ENCODE measurements at places on chromosomes 16 and 17.

GRCh38 chr17:1916316-1916715, 86.5 kb downstream of the RPA1 start:
- DNase-seq: no peak

- DNase-seq: no peak
These were observed 28.9 kb downstream of the LCMT1 start for GRCh38 chr16:25140459-25140858.

GRCh38 chr17:57145347-57145746, 60.3 kb downstream of the AKAP1 start:
- no peak for DNase-seq

- no peak for DNase-seq
These were observed 38.0 kb upstream of the NOL11 start for GRCh38 chr17:67679721-67680120.

DNA sequence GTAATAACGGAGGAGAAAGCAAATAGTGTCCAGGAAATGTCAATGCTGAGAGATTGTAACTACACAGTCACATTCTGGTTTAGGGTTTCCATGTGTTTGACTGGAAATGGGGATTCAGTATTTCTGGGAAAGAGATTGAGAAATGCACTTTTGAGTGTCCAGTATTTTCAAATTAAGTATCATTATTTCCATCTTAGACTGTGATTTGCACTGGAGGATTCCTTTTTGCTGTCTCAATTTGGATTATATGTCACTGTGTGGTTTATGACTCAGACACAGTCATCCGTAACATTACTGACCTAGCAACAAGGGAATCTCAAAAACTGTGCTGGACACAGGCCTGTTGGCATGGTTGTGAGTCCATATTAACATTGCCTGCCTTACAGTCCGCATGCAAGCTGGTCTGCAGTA, 681.4 kb downstream of the CDH11 start:
- DNase-seq: no peak

DNA sequence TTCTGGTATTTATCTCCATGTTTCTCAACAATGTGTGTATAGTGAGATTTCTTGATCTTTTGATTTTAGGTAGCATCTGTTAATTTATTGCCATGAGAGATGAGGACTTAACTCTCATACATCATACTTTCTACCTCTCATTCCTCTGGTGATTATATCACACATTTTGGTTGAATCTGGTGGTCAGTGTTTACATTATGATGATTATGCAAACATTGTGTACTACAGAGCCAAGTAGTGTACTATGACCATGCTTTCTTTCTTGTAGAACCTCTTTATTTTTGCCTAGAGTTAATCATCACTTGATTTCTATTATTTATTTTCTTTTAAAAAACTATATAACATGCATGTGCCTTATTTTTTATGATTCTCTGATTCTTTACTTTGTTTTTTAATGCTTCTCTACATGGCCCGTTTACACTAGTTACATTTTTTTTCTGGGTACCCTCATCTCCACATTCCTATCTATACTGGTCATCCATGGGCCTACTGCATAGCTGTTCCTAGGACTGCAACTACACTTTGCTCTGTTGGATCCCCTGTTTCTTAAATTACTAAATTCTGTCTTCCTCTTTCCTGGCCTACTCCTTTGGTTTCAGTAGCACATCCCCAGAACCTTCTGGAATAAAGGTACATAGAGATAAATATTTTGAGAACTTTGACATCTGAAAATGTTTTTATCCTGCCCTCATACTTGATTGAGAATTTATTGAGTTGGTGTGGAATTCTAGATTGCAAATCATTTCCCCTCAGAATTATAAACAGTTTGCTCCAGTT, 63.0 kb upstream of the LRRC37A3 start:
- no peak for DNase-seq

DNA sequence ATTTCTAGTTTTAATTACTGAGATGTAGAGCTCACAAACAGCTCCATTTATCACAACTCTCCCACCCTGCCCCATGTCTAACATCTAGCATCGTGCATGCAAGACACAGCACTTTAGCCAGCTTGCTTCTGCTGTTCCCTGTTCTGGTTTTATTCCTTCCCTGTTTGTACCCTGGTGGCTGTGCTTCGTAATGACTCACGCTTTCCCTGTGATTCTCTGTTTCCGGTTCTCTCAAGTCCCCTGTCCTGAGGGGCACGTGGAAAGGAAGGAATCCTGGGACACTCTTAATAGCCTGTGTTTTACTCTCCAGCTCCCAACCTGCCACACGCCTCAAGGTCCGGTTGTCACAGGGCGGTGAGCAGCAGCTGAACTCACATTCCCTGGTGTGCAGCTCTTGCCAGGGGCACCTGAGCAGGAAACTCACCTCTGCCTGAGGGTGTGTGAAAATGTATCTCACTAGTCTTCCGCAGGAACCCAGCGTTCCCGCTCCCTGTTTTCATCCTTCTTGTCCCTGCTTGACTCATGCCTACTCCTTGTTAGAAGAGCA, 10.6 kb downstream of the SHISA6 start:
- no peak for DNase-seq

DNA sequence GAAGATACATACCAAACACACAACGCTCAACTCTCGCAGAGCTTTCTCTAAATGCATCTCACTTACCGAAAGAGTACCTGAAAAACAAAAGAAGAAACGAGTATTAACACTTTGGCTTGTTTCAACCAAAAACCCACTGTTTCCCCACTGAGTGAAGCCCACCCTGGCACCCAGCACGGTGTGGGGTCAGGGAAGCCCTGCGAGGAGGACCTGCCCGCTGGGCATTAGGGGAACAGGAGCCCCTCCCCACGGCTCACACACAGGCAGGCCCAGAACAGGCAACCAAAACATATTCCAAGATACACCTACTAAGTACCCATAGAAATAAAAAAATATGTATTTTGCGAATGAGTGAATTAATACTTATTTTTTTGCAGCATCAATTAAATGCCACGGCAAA, 36.6 kb downstream of the LMF1 start:
- DNase-seq: no peak

- DNase-seq: no peak
These were observed 2.5 kb downstream of the TNFSF12 start for GRCh38 chr17:7551396-7551795.

- DNase-seq: no peak
These were observed 50.5 kb downstream of the IKZF3 start for GRCh38 chr17:39813631-39814030.

DNA sequence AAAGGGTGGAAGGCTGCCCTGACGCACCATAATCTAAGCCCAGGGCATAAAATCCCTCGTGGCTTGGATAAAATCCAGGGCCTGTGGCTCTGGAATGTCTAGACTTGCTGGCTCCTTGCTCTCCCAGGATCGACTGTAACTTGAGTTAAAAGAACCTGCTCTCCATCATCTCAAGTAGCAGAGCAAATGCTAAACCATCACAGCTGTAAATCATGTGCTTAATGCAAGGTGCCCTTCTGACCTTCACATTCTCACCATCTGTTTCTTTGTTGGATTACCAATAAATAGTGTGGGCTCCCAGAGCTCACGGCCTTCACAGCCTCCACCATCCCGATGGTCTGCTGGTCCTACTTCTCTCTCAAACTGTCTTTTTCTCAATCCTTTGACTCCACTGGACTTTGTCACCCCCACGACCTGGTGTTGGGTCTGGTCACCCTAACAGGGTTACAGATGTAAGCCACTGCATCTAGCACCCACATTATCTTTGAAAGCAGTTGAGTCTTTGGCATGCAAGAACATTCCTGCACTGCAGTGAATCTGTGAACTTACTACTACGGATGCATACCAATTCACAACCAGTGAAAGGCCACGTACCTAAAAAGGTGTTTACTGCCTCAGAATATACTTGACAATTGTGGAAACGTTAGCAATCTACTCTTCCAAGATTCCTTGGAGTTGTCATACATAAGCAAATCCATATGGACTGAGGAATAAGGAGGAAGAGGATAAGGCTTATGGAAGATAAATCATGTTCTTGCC, 15.3 kb downstream of the RSL1D1 start:
- no peak for DNase-seq

DNA sequence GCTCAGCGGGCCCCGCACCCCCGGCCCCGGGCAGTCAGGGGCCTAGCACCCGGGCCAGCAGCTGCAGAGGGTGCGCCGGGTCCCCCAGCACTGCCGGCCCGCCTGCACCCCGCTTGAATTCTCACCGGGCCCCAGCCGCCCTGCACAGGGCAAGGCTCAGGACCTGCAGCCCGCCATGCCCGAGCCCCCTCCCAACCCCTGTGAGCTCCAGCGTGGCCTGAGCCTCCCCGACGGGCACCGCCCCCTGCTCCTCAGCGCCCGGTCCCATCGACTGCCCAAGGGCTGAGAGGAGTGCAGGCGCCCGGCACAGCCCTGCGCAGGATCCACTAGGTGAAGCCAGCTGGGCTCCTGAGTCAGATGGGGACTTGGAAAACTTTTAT, 1.7 kb upstream of the BRCA1 start:
- DNase-seq: no peak

DNA sequence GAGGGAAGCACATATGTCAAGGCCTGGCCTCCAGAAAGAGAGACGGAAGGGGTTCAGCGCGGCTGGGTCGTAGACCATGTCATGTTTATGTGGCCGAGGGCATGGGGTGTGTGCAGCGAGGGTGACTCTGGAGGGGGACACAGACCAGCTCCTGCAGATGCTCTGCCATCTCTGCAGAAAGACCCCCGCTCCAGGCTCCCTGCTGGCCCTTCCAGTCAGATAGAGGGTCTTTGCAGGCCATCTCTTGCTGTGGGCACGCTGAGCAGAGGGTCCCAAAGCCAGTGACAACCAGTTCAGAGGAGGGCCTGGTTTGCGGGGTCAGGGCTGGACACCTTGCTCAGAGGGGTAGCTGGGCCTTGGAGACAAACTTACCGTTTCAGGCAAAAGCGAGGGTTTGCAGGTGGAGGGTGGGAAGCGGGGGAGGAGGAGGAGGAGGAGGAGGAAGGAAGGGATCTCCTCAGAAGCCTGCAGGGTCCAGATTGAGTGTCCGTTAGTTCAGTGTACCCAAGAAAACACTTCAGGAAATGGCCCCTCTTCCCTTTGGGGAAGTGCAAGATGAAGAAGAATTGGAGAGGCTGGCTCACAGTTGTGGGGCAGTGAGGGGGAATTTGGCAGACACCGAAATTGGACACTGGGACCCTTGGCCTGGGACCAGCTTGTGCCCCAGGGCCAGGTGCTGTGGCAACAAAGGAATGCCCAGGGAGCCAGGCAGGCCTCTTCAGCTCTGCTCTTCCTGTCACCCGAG, 102.8 kb downstream of the CMIP start:
- no peak for DNase-seq

DNA sequence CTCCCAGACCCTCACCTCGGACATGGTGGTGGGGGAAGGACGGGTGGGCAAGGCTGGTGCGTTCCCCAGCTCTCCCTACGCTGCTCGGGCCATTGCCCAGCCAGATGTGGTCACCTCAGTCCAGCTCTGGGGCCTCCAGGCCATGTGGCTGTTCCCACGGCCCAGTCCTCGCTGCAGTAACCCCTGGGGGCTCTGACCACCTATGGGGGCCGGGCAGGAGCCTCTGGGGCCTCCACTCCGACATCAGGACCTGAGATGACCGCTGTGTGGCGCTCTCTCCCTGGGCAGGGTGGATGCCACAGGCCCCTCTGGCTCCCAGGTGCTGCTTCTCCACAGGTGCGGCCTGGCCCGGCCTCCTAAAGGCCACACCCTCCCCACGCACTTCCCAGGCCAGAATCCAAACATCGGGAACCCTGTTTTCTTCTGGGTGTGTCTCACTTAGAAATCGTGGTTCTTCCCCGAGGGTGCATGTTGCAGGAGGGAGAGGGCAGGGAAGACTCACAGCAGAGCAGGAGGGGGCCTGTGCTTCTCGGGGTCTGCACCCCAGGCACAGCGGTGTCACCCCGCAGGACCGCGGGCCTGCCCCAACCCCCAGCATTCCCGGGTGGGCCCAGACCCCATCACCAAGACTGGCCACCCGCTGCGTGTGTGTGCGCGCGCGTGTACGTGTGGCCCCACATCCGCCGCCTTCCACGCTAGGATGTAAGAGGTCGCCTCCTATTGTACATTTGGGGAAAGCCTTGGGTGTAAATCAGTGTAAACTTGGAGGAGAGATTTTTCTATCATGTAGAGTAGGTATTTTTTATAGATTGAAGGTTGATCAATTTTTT, 5.9 kb upstream of the CAPN15 start:
- DNase-seq: no peak

DNA sequence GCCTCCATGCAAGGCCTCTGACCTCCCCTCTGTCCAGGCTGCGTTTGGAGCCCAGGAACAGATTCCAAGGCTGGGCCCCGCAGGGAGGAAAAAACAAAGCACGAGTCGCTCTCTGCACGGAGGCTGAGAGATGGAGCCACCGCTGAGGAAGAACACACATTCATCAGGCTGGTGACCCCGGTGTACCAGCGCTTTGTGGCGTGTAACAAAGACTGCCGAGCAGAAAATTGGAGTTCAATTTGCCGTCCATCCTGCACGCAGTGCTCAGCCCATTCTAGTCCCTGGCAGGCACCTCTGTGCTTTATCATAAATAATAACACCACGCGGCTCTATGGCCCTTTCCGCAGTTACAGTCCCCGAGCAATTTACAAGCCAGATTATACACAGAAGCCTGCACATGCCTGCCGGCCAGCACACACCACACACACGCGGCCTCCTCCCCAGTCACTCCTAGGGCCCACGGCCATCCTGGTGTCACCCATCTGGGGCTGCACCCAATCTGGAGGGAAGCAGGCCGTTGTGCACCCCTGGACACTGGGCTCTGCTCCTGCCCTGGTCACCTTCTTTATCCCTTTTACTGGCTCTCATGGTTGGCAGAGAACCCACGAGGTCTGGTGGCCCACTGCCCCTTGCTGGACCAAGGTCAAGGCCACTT, 124.4 kb downstream of the SDK2 start:
- no peak for DNase-seq

- DNase-seq: no peak
These were observed 155.6 kb upstream of the CHMP6 start for GRCh38 chr17:80835816-80836657.

GRCh38 chr17:45451131-45451530, 18.5 kb upstream of the ARHGAP27 start:
- DNase-seq: peak; percentile 51

- no peak for DNase-seq
These were observed 89.3 kb upstream of the PLEKHM1 start for GRCh38 chr17:45579529-45580495.

GRCh38 chr16:8655184-8655717, 19.2 kb upstream of the ABAT start:
- DNase-seq: peak; percentile 81

GRCh38 chr16:8649829-8650554, 24.4 kb upstream of the ABAT start:
- DNase-seq: no peak

Measured in NAMALWA (cell line).